ENCODE measurements at places on chromosomes 11 and 22.

DNA sequence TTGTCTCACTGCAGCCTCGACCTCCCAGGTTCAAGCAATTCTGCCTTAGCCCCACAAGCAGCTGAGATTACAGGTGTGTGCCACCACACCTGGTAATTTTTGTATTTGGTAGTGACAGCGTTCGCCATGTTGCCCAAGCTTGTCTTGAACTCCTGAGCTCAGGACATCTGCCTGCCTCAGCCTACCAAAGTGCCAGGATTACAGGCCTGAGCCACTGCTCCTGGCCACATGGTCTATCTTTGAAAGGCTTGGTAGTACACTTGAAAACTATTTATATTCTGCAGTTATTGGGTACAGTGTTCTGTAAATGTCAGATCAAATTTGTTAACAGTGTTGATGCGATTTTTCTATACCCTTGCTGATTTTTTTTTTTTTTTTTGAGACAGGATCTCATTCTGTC is 9.5 kb downstream of the CRYBA4 start:
- no peak for DNase-seq

GRCh38 chr22:31143537-31143936 is 3.2 kb upstream of the PLA2G3 start:
- no peak for DNase-seq

GRCh38 chr11:92152245-92152644 is 72.4 kb upstream of the FAT3 start:
- DNase-seq = no peak

GRCh38 chr11:130163346-130164220 is 4.0 kb downstream of the ST14 start:
- no peak for DNase-seq

DNA sequence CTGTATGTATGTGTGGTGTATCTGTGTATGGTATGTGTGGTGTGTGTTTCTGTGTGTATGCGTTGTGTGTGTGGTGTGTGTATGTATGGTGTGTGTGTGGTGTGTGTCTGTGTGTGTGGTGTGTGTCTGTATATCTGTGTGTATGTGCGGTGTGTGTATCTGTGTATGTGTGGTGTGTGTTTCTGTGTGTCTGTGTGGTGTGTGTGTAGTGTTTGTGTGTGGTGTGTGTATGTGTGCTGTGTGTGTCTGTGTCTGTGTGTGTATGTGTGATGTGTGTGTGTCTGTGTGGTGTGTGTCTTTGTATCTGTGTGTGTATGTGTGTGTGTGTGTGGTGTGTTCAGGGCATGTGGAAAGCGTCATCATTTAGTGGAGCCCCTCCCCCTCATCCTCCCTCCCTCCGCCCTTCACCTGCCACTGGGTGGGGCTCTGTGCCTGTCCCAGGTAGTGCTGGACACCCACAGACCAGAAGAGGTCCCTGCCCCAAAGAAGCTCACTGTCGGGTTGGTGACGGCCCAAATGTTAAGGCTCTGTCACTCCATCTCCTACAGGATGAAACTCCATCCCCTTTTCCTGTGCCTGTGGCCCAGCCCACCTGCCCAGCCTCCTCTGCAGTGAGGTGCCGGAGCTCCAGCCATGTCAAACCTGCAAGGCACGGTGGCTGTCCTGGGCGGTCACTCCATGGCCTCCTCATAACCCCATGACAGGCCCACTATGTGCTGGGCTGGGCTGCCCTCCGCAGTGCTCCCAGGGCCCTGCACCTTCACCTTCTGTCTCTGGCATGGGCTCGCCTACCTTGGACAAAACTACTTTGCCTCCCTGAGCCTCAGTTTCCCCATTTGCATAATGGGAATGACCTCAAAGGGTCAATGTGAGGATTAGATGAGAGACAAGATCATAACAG is 23.4 kb upstream of the SHISAL1 start:
- no peak for DNase-seq

DNA sequence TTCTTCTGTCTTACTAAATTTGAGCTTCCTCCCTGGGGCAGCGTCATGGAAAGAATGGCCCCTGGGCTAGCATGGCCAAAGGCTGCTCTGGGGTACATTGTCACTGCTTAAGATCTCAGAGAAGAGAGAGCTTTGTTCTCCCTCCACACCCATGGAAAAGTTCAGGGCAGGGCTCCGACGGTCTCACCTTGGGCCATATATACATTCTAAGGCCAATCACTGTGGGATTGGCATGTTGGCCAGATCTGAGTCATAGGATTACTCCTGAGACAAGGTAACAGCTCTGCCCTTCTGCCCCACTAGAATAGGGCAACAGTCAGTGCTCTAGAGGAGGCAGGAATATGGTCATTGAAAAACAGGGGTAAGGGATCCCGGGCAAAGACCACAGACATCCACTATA is 56.2 kb downstream of the BUD13 start:
- no peak for DNase-seq

- no peak for DNase-seq
Measured at GRCh38 chr11:97107604-97108003, 717.8 kb downstream of the JRKL start.

- no peak for DNase-seq
Measured at GRCh38 chr22:36727927-36728488, 24.5 kb upstream of the CACNG2 start.

DNA sequence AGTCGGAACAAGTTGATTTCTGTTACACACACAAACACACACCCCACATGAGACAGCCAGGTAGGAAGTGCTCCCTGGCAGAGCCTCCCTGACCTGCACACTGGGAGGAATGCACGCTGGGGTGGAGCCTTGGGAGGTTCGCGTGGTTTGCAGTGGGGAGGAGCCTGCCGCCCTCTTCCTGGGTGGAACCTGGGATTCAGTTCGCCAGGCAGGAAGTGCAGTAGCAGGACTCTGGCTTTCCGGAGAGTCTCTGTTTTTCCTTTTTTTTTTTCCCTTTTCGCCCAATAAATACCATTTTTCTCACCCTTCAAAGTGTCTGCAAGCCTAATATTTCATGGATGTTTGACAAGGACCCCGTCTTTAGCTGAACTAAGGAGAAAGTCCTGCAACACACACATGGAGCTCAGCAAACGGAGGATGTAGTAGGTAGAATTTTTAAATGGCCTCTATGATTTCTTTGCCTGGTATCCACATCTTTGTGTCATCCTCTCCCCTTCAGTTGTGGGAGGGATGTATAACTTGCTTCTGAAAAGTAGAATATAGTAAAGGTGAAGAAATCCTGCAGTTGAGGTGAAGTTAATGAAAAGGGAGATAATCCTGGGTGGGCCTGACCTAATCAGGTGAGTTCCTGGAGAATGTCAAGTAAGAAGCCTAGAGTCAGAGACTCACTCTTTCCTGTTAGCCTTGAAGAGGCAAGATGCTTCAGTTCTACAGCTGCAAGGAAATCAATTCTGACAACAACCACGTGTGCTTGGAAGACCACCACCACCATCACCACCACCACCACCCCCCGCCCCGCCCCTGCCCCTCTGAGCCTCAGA is 72.9 kb downstream of the PIWIL4 start:
- no peak for DNase-seq

GRCh38 chr11:59767225-59767611 is 12.0 kb downstream of the STX3 start:
- no peak for DNase-seq

- peak; percentile 49 for DNase-seq
Measured at GRCh38 chr11:2196970-2197770, 25.6 kb upstream of the TH start.

- DNase-seq = no peak
Measured at GRCh38 chr11:132055296-132055695, 684.9 kb downstream of the NTM start.

All from HAP-1 (cell line).